Fibroblast of skin of left biceps (primary cell): ENCODE measurements at places on chromosomes 1 and 21.

DNA sequence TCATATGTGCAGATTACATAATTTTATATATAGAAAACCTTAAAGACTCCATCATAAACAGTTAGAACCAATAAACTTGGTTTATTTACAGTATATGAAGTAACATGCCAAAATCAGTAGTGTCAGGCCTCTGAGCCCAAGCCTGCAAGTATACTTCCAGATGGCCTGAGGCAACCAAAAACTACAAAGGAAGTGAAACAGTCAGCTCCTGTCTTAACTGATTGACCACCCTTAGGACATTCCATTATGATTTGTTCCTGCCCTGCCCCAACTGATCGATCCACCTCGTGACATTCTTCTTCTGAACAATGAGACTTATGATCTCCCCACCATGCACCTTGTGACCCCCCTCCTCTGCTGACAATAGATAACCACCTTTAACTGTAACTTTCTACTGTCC, 630.3 kb downstream of the AMY1C start:
- DNase-seq, result no peak

DNA sequence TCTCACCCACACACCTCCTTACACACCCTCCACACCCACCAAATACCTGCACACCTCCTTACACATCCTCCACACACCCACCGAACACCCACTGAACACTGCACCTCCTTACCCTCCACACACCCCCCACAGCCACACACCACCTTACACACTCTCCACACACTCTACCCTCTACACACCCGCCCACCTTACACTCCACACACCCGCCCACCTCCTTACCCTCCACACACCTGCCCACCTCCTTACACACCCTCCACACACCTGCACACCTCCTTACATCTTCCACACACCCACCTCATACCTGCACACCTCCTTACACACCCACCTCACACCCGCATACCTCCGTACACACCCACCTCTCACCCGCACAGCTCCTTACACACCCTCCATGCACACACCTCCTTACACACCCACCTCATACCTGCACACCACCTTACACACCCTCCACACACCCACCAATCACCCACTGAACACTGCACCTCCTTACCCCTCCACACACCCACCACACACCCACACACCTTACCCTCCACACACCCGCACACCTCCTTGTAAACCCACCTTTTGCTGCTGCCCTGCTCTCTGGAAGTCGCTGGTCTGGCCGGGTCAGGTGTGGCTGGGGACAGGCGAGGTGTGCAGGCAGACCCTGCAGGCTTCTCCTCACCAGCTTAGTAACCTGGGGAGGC, 38.5 kb downstream of the COQ8A start:
- DNase-seq, result no peak

GRCh38 chr1:230281556-230281955, 144.6 kb downstream of the PGBD5 start:
- no peak for DNase-seq

GRCh38 chr1:238648751-238649150, 737.6 kb upstream of the CHRM3 start:
- DNase-seq, result no peak

DNA sequence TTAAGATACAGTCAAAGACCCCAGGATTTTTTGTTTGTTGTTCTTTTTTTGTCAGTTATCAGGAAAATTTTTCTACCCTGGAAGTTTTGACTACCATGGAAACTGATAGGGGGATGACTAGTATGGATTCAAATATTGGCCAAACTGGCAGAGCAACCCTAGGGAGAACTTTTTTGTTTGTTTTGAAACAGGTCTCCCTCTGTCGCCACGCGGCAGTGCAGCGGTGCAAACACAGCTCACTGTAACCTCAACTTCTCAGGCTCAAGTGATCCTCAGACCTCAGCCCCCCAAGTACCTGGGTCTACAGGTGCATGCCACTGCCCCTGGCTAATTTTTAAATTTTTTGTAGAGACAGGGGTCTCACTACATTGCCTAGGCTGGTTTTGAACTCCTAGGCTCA, 46.6 kb downstream of the TOR3A start:
- no peak for DNase-seq

DNA sequence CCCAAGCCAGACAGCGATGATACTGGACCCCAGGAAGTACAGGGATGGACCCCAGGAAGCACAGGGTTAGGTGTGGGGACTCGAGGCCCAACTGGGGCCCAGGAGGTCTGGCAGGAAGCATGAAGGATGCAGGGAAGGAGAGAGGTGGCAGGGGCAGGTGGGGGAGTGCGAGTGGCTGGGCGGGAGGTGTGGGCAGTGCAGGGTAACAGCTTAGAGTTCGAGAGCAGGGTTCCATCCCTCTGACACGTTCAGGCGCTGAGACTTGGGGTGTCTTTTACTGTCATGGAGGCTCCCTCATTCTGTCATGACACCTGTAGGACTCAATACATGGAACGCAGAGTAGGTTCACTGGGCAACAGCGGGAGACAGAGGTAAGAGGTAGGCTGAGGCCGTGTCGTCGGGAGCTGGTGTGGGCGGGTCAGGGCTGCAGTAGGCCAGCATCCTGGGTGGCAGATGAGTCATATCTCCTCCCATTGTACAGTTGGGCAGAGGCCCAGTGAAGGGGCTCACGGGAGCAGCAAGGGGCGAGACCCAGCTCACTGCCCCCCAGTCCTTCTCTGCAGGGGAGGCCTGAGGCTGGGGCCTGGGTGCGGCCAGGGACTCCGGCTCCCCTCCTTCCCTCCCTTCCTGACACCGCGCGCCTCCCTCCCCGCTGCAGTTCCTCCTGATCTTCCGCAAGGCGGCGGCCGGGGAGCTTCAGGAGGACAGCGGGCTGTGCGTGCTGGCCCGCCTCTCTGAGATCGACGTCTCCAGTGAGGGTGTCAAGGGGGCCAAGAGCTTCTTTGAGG, 11.6 kb upstream of the CTRC start:
- no peak for DNase-seq

DNA sequence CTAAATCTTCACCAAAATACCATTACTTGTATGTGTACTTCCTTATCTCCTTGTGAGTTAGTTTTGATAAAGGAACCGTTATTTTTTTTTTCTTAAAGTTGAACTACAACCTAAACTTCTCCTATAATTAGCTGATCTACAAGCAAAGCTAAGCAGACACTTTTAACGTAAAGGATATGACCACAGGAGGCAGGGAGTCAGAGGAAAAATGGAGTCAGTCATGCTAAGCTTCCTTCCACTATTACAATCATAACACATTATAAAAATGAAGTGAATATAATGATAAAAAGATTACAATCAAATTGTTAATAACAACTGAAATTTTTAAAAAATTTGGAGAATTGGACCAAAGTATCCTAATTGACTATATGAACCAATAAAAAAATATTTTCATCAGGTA, 892.6 kb downstream of the KCNT2 start:
- no peak for DNase-seq

- DNase-seq, result no peak
These were observed 26.8 kb downstream of the ELK4 start for GRCh38 chr1:205604825-205605505.

DNA sequence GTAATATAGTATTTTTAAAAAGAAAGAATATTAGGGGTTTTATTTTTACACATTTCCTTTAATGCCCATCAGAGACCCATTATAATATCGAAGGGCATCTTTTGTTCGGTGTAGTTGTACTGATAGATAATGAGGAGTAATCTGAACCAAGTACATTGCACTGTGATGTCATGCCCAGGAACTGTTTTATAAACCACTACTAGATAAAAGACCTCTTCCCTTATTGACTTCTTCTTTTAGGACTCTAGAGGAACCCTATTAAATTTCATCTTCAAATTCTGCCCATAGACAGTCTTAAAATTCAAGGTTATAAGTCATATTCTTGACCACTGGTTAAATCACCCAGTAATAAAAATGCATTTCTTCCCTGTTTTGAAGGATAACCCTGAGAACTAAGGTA, 206.5 kb downstream of the NRIP1 start:
- DNase-seq, result no peak
